ENCODE measurements at places on chromosomes 2 and 18.
A peak's percentile ranks its signal among the peaks of the same experiment; 100 is the strongest.

- DNase-seq = no peak
Observed at GRCh38 chr18:48867978-48868377, 82.8 kb downstream of the SMAD7 start.

DNA sequence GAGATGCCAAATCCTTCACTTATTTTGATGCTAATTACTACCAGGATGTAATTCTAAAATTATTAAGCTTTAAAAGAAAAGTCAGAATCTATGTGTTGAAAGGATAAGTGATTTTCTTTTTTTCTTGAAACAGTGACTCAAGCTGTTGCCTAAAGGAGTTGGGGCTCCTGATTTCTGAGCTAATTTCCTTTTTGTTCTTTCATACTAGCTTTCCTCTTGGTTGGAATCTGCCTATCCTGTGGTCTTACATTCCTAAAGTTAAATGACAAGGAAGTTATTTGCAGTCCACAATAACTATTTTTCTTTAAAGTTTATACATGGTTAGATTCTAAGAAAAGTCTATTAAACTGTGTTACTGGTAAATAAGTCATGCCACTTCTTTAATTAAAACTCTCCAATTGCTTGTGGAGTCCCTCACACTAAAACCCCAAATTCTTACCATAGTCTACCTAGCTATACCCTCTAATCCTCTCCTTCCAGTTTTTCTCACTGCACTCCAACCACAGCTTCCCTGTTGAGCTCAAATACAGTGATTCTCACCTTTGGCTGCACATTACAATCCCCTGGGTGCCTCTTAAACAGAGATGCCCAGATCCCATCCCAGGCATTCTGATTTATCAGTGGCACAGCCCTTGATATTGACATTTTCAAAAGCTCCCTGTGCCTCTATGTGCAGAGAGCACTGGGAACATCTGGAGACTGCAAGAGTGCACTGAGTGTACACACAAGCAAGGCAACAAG lies 63.3 kb upstream of the EFEMP1 start:
- DNase-seq = no peak

DNA sequence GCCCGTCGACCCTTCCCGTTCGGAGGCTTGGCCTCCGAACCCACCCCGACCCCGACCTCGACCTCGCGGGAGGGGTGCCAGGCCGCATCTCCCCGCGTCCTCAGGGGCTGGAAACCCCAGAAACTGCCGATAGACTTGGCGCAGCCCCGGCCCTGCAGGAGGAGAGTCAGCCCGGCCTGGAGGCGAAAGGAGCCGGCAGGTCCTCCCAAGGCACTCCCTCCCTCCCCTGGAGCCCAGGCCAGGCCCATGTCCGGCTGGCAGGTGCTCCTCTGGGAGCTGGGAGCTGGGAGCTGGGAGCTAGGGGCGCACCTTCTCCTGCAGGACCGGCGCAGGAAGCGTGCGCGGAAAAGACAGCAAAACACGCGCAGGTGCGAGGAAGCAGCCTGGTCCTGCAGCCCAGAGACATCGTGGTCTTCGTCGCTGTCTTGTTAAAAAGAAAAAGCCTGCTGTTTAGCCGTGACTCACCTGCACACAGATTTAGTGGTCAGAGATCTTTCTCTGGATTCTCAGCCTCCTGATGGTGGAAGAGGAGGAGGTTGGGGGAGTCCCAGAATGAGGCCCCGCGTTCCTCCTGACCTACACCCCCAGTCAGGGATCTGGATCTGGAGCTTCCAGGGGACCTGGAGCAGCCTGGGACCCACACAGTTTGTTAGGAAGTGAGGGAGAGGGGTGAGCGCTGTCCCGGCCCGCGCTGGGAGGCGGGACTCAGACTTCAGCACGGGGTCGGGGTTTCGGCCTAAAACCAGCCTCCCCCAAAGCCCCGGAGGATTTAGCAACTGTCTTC lies 660 bp upstream of the MBP start:
- DNase-seq = no peak

GRCh38 chr2:215949991-215950404 lies 63.4 kb downstream of the MREG start:
- peak; percentile 49 for DNase-seq

GRCh38 chr2:8615576-8616281 lies 66.1 kb upstream of the ID2 start:
- no peak for DNase-seq

DNA sequence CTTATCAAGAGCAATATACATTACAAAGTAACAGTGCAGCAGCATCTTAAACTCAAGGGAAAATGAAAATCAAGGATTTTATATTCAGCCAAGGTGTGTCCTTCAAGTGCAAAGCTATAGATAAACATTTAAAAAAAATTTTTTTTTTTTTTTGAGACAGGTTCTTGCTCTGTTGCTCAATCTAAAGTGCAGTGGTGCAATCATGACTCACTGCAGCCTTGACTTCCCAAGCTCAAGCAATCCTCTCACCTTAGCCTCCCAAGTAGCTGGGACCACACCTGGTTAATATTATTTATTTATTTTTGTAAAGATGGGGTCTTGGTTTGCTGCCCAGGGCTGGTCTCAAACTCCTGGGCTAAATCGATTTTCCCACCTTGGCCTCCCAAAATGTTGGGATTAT lies 9.0 kb downstream of the CDKL4 start:
- DNase-seq = no peak

DNA sequence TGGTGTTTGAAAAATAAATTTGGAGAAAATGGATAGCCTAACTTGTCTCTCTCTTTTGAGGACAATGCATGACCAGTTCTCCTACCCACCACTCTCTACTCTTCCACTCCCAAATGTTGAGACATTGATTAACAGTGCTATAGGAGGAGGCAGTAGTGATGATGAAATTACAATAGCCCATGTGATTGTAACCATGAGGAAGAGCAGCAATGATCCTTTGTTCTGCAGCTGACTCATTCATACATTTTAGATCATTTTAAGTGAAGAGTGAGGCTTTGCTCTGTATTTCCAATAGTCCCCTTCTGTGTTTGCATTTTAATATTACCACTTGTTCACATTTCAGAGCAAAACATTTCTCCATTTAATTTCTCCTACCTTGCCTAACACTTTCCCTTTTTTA lies 592.3 kb downstream of the THSD7B start:
- no peak for DNase-seq

GRCh38 chr18:51751901-51752300 lies 554.4 kb upstream of the MEX3C start:
- no peak for DNase-seq

- DNase-seq = no peak
Observed at GRCh38 chr18:75558790-75559189, 131.3 kb upstream of the SMIM21 start.

DNA sequence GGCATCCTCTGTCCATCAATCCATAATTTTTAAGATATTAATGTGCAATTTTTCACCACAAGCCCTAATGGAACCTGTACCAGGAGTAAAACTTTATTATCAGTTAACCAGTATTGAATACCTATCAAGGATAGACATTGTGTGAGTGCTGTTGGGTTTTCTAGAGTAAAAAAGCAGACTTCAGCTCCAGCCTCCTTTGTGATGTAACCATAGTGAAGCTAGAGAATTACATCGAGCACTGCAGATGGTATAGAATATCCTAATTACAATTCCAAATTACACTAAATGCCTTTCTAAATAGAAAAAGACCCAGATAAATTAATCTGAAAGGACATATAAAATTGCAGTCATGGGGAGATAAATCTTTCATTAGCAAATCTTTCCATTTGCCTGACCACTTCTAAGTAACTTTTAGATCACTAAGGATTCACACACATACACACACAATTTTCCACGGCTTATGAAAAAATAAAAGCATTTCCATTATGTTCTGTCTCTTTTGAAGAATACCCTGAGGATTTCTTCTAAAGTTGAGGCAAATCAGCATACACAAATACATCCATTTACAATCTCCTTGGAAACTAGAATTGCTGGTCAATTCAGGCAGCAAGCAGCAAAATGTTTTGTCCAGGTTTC lies 117.1 kb upstream of the TANK start:
- no peak for DNase-seq

- DNase-seq = no peak
Observed at GRCh38 chr18:21851327-21851961, 110.9 kb downstream of the MIB1 start.

DNA sequence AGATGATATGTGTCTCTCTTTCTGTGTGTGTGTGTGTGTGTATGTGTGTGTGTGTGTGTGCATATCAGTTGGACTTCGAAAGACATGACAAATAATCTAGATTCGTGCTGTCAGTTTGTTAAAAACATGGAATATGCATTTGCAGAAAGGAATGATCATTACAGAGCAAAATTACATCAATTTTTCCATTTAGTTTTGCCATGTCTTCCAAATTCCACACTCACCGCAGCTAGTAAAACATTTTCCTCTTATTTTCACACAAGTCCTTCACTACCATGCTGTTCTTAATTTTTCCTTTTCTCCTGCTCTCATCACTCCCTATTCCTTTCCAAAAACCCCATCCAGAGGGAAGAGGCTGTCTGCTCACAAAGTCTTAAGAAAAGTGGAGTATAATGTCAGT lies 1191.4 kb upstream of the SLC39A10 start:
- no peak for DNase-seq

DNA sequence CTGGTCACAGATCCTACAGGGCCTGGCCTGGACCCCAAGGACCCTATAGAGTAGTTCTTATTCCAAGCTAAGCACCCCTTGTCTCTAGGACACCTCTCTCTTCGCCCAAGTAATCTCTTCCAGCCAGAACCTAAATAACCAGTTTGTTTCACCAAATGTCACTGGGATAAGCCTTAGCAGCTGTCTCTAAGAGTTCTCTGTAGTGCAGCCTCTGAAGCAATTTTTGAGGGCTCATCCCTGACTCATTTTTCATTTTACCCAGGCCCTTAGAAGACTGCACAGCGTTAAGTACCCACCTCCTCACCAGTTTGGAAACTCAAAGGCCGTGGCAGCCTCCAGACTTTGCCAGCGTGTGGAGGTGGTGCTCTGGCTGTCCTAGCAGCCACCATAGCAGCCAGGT lies 290.1 kb upstream of the SIX2 start:
- no peak for DNase-seq

DNA sequence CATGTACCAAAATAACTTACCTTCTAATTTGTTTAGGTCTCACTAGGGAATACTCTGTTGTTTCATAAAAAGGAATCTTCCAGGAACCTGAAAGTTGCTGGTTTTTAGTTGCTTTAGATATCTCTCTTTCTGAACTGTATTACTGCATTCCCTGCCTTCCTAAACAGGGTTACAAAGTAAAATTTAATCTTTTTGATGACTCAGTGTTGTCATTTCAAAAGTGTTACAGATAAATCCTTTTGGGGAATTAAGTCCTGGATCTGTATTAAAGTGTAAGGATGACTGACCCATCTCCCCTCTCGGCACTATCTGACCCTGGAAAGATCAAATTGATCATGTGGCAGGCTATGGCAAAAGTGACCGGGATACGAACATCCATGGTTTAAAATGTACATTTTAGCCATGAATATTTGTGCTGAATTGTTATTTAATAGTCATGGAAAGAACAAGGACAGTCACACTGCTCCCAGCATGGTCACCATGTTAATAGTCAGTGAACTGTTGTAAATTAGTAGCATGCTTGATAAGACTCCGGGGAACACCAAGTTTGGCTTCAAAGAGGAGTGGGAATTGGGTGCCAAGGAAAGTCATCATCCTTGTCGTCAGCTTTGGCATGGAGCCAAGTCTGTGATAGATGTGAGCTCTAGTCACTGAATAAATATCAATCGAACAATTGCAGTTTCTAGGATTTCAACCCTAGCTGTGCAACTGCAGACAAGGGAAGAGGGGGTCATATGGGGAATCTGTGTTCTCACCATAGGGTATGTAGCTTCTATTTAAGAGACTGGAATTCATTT lies 4.2 kb downstream of the PLEKHA3 start:
- DNase-seq = no peak

- DNase-seq = no peak
Observed at GRCh38 chr18:79211844-79212243, 142.7 kb downstream of the ATP9B start.

- DNase-seq = no peak
Observed at GRCh38 chr2:161033059-161033660, 127.1 kb upstream of the TANK start.
